GM12891 (cell line): ENCODE measurements at places on chromosomes 16 and 17.

- no peak for DNase-seq
Measured at GRCh38 chr17:51402899-51403298, 142.6 kb downstream of the UTP18 start.

GRCh38 chr17:43438626-43439025 is 39.8 kb downstream of the ARL4D start:
- no peak for DNase-seq

DNA sequence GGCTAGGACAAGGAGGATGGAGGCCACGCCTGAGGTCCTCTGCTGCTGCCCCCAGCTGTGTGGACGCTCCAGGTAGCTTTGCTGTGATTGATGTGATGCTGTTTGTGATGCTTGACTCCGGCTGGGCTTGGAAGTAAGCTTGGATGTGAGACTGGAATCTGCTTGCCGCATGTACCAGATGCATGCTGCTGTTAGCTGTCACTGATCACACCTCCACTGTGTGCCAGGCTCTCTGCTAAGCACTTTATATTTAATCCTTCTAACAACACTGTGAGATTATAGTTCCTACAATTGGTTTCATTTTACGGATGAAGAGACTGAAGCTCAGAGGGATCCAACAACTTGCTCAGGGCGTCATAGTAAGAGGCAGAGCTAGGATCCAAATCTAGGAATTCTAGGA is 23.5 kb downstream of the SNX29 start:
- no peak for DNase-seq

DNA sequence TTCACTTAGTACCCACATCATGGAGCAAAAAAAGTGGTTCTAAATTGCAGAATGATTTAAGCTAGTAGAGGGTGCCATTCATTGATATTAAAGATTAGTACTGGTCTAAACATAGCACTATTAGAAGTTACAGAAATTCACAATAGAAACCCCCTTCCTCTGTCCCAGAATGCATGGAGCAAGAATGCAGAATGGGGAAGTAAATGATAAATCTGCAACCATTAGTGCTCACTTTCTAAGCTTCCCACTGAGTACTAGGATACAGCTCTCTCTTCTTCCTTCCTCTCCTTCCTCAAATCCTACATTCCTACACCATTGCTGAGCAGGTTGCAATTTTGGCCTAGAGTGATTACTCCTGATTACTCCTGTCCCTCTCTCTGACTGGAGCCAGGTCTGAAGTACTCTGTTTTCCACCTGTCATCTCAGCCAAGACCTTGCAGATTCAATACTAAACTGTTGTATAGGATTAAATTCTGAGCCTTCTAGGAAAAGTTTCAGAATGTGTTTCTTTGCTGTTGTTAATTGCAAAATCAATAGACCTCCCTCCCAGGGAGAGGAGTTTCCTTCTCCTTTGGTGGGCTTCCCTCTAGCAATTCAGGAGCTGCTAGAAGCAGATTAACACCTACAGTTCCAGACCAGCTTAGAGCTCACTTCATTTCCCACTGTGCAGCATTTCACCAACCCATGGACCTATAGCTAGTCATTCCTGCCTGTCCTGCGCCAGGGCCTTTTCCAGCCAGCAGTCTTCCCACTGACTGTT is 165.5 kb upstream of the TBX2 start:
- DNase-seq, result no peak

DNA sequence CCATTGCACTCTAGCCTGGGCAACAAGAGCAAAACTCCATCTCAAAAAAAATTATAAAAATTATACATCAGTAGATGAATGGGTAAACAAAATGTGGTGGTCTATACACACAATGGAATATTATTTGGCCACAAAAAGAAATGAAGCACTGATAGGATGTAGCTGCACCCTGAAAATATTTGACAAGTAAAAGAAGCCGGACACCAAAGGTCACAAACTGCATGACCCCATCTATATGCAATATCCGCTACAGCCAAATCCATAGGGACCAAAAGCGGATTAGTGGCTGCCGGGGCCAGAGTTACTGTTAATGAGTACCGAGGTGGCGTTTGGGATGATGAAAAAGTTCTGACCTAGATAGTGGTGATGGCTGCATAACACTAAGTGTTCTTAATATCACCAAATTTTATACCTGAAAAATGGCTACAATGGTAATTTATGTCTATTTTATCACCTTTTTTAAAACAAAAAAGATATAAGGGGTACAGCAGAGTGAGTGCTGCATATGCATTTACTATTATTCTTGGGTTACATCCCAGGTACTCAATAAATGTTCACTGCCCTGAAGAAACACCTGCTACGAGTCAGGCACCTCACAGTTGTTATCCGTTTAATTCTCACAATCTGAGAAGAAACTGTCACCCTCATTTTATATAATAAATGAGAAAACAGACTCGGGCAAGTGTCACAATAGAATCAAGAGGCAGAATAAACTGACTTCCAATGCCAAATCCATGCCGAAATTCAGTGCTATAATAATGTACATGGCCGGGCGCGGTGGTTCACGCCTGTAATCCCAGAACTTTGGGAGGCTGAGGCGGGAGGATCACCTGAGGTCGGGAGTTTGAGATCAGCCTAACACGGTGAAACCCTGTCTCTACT is 807 bp upstream of the HBQ1 start:
- no peak for DNase-seq

DNA sequence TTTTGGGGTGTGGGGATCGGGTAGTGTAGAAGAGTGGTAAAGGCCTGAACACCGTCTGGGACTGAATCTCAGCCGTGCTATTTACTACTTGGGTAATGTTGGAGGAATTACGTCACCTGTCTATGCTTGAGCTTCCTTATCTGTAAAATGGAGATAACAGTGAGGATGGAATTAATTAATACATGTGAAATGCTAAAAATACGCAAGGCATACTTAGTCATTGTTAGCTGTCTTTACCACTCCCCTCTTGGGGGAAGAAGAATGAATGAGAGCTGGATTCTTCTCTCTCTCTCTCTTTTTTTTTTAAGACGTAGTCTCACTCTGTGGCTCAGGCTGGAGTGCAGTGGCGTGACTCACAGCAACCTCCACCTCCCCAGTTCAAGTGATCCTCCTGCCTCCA is 41.1 kb upstream of the TANGO6 start:
- no peak for DNase-seq

- DNase-seq, result no peak
Measured at GRCh38 chr17:17693253-17694168, 12.3 kb downstream of the RAI1 start.

GRCh38 chr17:40129498-40129897 is 7.7 kb downstream of the MSL1 start:
- no peak for DNase-seq

- no peak for DNase-seq
Measured at GRCh38 chr16:57941016-57941664, 29.8 kb downstream of the CNGB1 start.

DNA sequence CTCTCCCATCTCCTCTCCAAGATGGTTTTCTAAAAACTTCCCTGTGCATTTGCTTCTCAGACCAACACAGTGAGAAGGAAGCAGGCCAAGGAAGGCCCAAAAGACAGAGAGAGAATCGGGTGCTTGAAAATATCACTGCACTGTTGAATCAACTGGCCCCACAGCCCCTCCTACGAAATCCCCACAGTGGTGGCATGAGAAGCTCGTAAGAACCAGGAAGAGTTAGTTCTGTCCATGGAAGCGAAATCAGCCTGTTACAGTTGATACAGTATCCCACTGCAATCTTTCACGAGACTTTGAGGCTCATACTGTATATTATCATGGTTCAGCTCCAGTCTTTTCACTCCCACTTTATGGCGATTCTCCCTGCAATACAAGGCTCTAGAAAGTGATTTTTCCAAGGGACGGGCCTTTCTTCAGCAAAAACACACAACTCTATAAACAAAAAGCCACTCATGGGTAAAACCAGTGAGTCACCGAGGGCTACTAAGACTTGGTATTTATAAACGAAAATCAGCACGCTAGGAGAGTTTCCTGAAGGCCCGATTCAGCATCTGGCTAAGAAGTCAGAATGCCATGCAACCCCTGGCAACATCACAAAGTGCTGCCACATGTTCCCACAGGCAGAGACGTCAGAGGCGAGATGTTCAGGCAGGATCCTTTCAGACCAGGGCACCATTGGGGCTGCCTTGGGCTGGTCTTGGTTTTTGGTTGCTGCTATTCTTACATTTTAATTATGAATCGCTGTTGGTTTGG is 185.7 kb downstream of the IRX5 start:
- no peak for DNase-seq

GRCh38 chr17:3985846-3986245 is 21.6 kb upstream of the ATP2A3 start:
- no peak for DNase-seq

- no peak for DNase-seq
Measured at GRCh38 chr16:67580202-67580601, 17.9 kb downstream of the CTCF start.

DNA sequence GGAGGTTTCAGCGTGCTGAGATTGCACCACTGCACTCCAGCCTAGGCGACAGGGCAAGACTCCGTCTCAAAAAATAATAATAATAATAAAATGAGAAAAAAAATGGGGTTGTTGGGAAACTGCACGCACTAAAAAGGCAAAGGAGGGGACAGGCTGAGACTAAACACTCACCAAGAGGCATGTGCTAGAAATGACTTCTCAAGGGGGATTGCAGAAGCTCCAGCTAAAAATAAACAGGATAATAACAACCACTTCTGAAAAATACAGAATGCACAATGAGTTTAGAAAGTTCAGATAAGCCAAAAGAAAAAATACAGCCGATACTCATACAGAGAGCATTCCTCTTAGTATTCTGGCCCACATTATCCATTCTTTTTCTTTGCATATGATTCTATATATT is 15.1 kb upstream of the TIMP2 start:
- no peak for DNase-seq

- DNase-seq, result no peak
Measured at GRCh38 chr16:89334988-89335802, 117.7 kb downstream of the ZNF778 start.

- DNase-seq, result no peak
Measured at GRCh38 chr16:5619304-5619703, 521.7 kb upstream of the EEF2KMT start.

- DNase-seq, result no peak
Measured at GRCh38 chr17:6163612-6164333, 93.6 kb downstream of the WSCD1 start.

DNA sequence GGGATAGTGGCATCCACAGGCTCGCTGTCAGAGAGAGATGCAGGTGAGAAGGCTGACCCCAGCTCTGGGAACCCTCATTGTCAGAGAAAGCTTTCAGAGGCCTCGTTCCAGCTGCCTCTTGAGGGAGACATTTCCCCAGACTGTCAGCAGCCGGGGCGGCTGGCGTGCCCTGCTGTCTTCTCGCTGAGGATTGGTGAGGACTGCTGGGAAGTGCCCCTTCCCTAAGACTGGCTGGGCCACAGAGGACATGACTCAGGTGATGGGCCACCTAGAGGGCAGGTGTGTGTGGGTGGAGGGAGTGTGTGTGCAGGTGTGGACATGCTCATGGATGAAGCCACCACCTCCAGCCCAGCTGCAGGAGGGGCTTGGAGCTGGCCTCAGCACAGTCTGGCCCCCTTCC is 25.3 kb downstream of the SPACA3 start:
- no peak for DNase-seq

DNA sequence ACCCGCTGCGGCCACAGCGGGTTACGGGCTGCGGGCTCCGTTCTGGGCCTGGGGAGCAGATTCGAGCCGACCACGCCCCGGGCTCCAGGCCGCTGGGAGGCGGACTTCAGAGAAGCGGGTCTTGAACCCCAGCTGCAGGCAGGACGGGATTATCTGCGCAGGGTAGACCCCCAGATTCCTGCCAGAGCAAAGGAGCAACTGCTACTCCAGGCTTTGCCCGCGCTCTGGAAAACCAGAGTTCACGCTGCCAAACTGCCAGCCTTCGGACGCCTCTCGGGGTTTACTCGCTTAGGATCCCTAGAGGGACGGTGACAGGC is 301 bp upstream of the ULK2 start:
- DNase-seq, result no peak

- no peak for DNase-seq
Measured at GRCh38 chr17:61352408-61352770, 47.3 kb upstream of the TBX2 start.

GRCh38 chr16:88390735-88391134 is 8.0 kb downstream of the ZNF469 start:
- no peak for DNase-seq

DNA sequence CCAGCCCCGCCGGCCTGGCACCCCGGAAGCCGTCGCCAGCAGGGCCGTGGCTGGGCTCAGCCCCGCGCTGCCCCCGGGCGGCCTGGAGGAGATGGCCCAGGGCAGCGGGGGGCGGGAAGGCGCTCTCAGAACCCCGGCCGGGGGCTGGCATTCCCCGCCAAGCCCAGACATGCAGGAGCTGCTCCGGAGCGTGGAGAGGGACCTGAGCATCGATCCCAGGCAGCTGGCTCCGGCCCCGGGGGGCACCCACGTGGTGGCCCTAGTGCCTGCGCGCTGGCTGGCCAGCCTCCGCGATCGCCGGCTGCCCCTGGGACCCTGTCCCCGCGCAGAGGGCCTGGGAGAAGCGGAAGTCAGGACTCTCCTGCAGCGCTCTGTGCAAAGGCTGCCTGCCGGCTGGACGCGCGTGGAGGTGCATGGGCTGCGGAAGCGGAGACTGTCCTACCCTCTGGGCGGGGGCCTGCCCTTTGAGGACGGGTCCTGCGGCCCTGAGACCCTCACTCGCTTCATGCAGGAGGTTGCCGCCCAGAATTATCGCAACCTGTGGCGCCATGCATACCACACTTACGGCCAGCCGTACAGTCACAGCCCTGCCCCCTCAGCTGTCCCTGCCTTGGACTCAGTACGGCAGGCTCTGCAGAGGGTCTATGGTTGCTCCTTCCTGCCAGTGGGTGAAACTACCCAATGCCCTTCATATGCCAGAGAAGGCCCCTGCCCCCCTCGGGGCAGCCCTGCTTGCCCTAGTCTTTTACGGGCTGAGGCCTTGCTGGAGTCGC is 551 bp downstream of the WDR81 start:
- no peak for DNase-seq

DNA sequence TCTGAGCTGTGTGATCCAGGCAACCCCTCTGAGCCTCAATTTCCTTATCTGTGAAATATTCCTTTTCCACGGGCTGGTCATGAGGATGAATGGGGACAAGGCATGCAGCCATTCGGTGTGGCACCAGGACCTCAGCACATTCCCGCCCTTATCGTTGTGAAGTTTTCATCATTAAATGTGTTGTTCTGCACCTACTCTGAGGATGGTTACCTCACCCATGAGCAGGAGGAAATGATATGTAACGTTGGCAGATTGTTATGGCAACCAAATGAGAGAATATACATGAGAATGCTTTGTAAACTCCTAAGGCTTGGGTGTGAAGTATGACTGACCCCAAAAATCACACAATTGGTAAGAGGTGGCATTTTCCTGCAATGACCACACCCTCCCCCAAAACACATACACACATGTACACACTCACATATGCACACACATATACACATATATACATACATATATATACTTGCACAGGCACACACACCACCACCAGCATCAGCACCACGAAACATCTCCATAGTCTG is 39.5 kb downstream of the SMARCE1 start:
- no peak for DNase-seq

- DNase-seq, result no peak
Measured at GRCh38 chr16:4315186-4316107, at the start of gene GLIS2. TSS of gene GLIS2 (plus strand) at chr16:4316067. CDS start at chr16:4332281, 16,214 bp downstream.

DNA sequence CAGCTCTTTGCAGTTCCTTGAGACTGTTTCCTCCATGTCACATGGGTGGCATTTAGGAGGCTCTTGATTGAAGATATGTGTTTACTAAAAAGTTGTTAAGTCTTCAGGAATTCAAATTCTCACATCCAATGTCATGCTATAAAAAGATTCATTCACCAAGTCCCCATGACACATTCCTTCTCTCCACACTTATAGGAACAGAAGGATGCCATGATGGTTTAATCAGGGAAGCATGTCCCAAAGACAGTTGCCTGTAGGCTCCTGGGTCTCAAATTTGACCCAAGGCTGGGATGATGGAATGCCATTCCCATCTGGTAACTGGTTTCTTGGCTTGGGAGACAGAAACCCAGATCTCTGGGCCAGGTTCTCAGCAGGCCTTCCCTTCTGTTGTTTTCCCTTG is 140.6 kb upstream of the SOX9 start:
- no peak for DNase-seq
